Renal cortical epithelial cell (primary cell): ENCODE measurements at places on chromosomes 1 and 21.

GRCh38 chr1:245241526-245242130 is 86.8 kb downstream of the KIF26B start:
- DNase-seq = no peak

DNA sequence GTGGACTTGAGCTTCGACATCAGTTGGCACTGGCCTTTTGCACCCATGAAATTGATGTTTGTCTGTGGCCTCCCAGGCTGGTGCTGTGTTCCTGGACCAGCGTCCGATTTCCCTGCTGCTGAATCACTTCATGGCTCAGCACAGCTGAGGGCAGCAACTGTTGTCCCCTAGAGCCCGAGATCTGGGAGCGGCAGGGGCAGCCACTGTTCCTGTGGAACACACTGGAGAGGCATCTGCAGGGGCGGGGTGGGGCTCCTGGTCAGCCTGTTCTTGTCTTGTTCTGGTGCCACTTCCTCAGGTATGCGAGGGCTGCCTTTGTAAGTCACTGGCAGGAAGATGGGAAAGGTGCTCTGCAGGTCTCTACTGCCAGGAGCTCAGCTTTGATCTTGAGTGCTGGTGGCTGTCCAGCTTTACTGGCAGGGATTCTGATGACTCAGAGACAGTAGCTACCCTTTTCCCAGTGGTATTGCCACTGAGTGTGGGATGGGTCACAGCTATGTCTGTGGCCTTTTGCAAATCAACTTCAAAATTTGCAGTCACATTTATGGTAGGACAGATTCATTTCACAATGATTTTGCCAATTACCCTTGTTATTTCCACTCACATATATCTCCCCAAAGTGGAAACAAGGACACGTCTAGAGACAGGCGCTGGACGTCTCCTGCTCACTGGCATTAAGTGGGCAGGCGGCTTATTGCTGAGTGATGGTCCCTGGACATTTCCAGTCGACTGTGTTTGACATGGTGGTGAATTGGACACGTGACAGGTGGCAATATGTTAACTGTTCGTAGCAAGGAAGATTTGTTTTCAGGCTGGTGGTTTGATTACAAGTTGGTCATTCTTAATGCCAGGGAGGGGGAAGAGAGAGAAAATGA is 15.3 kb downstream of the AGPAT3 start:
- peak; percentile 38 for DNase-seq

- DNase-seq = peak; percentile 57
Measured at GRCh38 chr21:17828223-17828622, 9.1 kb upstream of the C21orf91 start.

GRCh38 chr1:235504494-235505222 is 406 bp upstream of the B3GALNT2 start:
- peak; percentile 94 for DNase-seq
